Bronchial epithelial cell (primary cell): ENCODE measurements at places on chromosomes 16 and 17.

GRCh38 chr16:70529051-70529777, 5.6 kb downstream of the SF3B3 start:
- DNase-seq, result peak; percentile 68

DNA sequence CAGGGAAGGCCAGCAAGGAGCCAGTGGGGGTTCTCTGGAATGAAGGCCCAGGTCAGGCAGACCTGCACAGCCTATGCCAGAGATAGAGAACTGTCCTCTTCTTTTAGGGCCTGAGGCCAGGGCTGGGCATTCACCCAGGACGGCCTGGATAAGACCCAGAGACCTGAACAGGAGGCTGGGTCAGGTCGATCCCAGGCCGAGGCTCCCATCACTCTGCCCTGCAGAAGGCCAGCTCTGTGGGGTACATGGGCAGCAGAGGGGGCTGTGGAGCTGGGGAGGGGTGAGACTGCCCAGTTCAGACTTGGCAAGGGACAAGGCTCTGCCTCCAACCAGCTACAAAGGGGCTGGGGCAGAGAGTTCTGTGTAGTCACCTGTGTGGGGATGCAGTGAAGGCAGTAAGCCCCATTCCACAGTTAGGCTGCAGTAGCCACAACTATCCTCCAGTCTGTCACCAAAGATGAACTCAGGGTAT, 14.6 kb downstream of the HSD11B2 start:
- DNase-seq, result no peak

- no peak for DNase-seq
These were observed 29.9 kb upstream of the PRM1 start for GRCh38 chr16:11310997-11311561.

DNA sequence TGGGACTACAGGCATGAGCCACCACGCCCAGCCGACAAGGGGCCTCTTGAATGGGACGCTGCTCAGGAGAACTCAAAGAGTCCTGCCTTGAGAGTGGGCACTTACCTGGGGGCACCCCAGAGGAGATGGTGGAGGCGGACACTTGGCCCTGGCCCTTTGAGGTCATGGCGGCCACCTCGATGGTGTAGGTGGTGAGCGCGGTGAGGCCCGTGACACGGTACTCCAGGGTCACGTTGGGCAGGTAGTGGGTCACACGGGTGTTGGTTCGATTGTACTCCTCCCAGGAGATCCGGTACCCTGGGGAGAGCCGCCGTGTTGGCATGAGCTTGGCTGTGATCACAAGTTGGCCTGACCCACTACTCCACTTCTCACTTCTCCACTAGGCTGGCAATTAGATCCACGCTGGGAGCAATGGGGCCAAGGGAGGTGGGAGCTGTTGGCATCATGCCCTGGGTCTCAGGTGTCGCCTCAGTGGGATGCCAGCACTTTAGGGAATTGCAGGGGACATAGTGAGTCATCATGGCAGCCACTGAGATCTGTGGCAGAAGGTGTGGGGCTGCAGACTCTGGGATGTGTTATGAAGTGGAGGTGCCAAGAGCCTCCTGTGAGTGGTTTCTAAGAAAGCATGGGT, 89.2 kb upstream of the CDC42EP4 start:
- no peak for DNase-seq

GRCh38 chr16:11164482-11165270, 91.3 kb downstream of the SOCS1 start:
- no peak for DNase-seq
